ENCODE measurements at places on chromosomes 16 and 17. TPM values are rescaled to one million over a fixed set of nuclear protein-coding genes. Genes with fewer than 3 reads are reported as not detected.

Gene FBXO39
- total RNA-seq = 0.71 TPM

Gene PRSS8
- total RNA-seq = not detected

Gene RAB26
- total RNA-seq = not detected

Gene KRTAP2-2
- not detected for total RNA-seq

Gene TAC4
- total RNA-seq = not detected

Gene RAD51C
- total RNA-seq = 11.6 TPM

Gene TOX3
- not detected for total RNA-seq

Gene MT1M
- not detected for total RNA-seq

Gene LITAF
- 257 TPM for total RNA-seq

Gene TOP2A
- 3.8 TPM for total RNA-seq

Gene TM4SF5
- not detected for total RNA-seq

Gene SLC47A1
- not detected for total RNA-seq

Measured in CD4-positive, alpha-beta T cell (primary cell).